AG09309 (cell line): ENCODE measurements at places on chromosomes 6 and 20.

DNA sequence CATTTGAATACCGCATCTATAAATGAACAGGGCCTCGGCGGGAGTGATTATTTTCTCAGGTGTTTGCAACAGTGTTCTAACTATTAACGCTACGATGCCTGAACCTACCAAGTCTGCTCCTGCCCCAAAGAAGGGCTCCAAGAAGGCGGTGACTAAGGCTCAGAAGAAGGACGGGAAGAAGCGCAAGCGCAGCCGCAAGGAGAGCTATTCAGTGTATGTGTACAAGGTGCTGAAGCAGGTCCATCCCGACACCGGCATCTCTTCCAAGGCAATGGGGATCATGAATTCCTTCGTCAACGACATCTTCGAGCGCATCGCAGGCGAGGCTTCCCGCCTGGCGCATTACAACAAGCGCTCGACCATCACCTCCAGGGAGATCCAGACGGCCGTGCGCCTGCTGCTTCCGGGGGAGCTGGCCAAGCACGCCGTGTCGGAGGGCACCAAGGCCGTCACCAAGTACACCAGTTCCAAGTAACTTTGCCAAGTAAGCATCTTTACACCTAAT, 70.9 kb downstream of the HFE start:
- DNase-seq = no peak

GRCh38 chr20:15056246-15056645, 718.8 kb upstream of the FLRT3 start:
- no peak for DNase-seq

DNA sequence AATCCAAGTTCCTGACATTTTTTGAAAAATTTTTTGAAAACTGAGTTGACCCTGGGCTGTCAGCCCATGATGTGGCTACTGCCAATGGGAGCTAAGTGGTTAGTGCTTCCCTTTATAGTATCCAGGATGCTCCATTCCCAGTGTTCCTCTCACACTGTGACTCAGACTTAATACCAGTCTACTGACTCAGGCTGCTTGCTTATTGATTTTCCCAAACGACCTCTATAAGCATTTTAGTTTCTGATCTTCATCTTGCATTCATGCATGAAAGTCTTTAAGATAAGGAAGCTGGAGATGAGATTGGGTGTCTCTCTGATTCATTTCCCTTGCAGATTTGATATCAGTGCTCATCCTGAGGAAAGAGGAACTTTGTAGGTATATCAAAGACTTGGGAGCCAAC, 560.0 kb downstream of the TBC1D32 start:
- no peak for DNase-seq

DNA sequence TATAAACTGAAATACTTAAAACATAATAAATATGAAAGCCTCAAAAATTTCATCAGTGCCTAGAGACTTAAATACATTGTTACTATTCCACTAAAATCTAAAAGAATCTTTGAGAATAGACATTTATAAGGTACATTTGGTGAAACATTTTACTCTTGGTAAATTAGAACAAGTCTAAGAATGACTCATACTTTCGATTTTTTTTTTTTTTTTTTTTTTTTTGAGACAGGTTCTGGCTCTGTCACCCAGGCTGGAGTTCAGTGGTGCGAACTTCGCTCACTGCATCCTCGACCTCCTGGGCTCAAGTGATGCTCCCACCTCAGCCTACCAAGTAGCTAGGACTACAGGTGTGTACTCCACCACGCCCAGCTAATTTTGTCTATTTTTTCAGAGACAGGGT, 6.4 kb downstream of the FUCA2 start:
- DNase-seq = no peak

DNA sequence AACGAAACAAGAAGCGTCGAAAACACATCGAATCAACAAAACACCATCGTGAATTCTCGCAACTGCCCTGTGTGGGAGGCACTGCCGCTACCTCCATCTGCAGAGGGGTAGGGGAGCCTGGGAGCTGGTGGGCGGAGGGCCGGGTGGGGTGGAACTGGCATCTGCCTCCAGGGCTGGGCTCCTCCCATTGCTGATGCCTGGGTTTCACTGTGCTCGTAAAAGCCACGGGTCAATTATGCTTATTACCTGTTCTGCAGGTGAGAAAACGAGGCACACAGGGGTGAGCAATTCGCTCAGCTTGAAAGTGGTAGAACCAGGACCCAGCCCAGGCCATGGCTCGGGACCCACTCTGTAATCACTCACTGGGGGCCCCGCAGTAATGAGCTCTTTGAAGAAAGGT, 16.5 kb upstream of the SULF2 start:
- no peak for DNase-seq

DNA sequence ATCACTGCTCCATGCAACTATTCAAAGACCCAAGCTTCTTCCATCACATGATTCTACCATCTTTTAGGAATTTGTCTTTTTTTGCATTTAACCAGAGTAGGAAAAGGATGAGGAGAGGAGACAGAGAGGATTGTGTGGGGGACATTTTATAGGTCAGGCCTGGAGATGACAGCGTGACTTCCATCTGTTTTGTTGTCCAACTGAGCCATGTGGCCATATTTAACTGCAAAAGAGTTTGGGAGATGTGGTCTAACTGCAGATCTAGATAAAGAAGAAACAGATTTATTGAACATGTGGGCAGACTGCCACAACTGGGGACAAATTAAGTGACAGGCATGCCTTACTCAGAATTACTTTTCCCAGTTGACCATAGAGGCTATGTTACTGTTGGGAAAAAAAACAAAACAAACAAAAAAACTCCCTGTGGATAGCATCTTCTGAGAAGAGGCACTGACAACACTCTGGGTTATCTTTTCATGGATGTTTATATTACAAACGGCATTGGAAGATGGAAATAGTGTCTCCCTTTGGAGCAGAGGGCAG, 18.9 kb upstream of the MOCS1 start:
- DNase-seq = no peak

DNA sequence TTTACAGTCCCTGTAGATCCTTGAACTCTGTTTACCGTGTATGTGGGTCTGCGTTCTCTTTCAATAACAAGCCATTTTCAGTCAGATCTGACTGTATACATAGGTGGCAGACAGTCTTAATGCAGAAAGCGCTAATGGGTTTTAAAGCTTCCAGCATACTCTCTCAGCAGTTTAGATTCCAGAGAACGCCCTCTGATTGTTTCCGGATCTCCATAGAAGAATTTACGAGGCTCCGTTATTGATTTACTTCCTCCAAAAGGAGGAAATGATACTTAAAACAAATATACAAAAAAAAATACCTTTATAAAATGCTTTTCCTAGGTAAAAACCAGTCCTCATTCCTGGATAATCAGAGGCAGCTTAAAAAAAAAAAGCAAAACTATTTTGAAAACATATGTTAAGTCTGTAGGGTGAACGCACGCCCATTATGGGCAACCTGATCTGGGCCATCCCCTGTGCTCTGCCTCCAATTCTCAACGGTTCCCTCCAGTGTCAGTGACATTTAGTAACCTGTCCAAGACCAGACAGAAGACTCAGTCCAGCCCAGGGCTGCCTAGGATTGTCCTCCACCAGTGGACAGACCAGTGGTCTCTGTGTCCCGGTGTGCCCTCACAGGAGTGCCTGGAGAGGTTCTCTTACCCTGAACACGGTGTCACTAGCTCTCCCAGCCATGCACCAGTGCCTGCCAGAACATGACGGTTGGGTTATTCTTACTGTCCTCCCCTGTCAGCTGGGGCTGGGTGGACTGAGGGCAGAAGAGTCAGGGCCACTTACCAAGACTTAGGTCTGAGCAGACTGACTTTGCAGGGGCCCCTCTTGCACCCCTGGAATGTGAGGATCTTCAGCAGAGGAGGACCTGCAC, 217.3 kb downstream of the ARID1B start:
- no peak for DNase-seq

DNA sequence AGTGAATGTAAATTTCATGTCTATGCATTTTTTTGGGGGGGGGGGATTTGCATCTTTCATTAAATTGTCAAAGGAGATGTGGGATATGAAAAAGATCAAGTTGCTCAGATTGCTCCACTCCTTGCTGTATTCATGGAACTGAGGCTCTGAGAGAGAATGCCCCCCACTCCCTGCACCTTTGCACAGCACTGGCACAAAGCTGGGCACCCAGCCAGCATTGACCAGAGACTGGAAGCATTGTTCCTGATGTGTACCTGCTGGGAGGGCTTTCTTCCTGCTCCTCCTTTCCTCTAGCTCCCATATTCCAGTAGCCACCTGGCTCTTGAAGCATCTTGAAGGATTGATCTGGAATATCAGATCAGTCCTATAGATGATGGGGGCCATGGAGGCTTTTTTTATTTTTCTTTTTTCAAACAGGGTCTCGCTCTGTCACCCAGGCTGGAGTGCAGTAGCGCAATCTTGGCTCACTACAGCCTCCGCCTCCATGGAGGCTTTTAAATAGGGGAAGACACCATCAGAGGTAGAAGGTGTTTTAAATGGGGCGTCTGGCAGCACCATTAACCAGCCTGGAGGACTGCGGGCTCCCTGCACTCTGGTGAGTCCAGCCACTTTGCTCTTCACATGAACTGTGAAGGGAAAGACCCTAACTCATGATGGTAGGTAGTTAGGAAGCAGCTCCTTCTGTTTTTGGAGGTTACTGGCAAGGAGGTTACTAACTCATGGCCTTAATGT, 10.9 kb downstream of the DUSP15 start:
- no peak for DNase-seq

- DNase-seq = no peak
These were observed 366.5 kb downstream of the QKI start for GRCh38 chr6:163780994-163781393.

- no peak for DNase-seq
These were observed 296.1 kb downstream of the TFAP2C start for GRCh38 chr20:56925082-56925830.

DNA sequence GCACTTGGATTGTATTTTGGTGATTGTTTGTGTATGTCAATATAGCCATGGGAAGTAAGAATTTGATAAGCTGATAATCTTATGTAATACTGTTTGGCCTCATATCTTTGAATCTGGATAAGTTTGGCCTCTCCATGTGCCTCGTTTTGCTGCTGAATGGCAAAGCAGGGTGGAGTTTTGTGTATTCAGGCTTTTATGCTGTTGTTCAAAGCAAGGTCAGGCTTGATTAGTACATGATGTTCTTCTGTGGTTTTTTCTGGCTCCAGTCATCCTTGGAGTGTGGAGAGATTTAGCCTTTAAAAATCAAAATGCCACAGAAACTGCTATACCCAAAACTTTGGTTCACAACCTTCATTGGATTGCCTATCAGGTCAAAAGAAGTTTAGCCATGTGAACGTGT, 728.9 kb upstream of the GJE1 start:
- DNase-seq = peak; percentile 24

GRCh38 chr20:41299899-41300298, 17.6 kb downstream of the ZHX3 start:
- no peak for DNase-seq

- DNase-seq = no peak
These were observed 97.7 kb upstream of the HMGCLL1 start for GRCh38 chr6:55676736-55677135.
